ENCODE measurements at places on chromosomes 1 and 21.
A peak's percentile ranks its signal among the peaks of the same experiment; 100 is the strongest.

DNA sequence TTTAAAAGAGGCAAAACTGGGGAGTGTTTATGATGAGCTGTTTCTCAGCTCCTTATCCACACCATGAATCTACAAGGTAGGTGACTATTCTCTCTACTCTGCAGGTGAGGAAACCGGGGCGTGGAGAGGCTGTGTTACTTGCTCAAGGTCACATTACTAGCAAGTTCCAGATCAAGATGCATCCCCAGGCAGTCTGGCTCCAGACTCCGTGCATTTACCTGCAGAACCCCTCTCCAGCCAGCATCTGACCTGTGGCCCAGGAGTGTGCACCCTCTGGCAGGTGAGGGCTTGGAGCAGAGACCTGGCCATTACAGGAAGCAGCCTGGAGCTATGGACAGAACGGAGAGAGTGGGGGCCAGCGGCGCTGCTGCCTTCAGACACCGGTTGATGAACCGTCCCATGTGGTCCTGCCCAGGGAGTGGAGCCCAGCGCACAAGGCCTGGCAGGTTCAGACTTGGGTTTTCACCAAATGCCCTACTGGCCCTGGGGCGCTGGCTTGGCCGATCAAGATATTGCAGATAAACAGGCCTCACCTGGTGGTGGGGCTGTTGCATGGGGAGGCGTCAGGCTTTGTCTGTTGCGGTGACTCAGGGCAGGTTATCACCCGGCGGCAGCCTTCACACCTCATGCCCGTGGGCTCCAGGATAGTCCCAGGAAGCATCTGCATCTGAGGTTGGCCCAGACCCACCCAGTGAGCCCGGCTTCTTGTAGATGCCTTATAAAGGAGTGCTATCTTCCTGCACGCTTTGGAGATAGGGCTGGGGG is 29.2 kb upstream of the WNT4 start:
- no peak for DNase-seq

GRCh38 chr1:207112616-207113296 is 8.7 kb downstream of the C4BPA start:
- DNase-seq = no peak

GRCh38 chr1:101238031-101238628 is 1.3 kb downstream of the S1PR1 start:
- DNase-seq = peak; percentile 59

- no peak for DNase-seq
Observed at GRCh38 chr1:212635141-212635631, 26.6 kb downstream of the ATF3 start.

DNA sequence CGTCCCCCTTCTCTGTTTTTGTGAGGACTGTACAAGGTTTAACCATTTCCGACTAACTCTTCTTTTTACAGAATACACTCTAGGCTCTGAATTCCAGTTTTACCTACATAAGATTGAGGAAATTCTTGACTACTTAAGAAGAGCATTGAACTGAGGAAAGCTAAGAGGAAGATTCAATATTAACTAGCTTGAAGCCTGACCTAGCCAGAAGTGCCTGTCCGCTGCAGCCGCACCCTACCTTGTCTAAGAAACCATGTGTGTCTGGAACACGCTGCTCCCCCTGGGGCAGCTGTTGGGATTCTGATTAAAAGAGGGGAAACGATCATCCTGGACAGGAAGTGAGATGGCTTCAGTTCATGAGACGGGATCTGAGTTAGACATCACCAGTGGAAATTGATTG is 28.9 kb downstream of the CA6 start:
- DNase-seq = no peak

- no peak for DNase-seq
Observed at GRCh38 chr1:152020849-152021248, 16.0 kb downstream of the S100A11 start.

GRCh38 chr1:42081475-42081874 is 71.7 kb upstream of the GUCA2B start:
- no peak for DNase-seq

DNA sequence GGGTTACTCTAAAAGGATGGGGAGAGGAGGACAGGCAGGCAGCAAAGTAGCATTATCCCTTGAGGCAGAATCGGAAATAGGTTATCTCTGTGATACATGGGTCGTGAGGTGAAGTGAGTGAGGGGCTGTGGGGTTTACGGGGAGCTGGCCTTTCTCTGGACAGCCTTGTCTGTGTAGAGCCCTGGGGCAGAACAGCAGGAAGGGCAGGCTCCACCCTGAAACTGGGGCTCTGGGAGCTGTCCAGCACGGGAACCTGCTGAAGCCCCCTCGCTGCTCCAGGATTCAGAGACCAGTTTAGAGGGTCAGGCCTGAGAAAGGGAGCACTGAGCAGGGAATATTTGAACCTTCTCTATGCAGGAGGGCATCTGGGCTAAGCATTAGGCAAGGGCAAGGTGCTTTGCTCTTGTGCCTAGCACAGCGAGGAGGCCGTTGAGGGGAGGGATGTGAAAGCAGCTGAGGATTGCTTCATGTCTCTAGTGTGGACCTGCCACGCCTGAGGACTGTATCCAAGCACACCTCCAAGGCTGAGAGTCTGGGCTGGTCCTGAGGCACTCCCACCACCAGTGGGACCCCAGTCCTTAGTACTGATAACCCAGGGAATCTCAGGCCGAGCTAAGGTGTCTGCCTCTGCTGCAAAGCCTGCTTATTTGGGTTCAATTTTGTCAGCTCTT is 55.8 kb downstream of the NAV1 start:
- no peak for DNase-seq

DNA sequence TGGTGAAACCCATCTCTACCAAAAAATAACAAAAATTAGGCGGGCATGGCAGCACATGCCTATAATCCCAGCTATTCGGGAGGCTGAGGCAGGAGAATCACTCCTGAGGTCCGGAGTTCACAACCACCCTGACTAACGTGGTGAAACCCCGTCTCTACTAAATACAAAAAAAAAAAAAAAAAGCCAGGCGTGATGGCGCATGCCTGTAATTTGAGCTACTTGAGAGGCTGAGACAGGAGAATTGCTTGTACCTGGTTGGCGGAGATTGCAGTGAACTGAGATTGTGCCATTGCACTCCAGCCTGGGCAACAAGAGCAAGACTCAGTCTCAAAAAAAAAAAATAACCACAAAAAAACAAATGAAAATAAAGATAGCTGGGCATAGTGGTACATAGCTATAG is 42.3 kb downstream of the CC2D1B start:
- DNase-seq = no peak

DNA sequence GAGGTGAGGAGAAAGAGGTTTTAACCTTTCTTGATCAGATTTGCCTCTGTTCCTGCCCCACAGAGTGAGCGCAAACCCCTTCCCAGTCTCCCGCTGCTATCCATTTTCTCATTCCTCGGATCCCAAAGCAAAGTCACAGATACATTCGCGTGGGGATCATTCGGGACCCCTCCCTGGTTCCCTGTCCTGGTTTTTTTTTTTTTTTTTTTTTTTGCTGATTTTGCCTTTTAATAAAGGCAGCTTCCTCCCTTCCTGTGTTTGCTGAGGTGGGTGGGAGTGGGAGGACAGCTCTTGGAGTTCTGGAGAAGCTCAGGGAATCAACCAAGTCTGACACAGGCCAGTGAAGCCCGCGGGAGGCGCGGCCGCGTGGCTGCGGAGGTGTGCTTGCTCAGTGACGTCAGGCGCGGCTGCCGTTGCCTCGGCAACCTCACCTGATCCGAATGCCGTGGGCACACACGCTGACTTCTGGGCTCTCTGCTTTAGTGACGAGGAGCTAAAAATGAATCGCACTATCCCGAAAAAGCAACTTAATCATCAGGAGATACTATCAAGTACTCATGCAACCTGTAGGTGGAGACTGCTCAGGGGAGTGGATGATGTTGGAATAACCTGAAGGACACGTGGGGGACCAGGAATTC is 106.4 kb downstream of the TBX19 start:
- peak; percentile 58 for DNase-seq

GRCh38 chr1:17903386-17903785 is 148.3 kb downstream of the ACTL8 start:
- DNase-seq = no peak

DNA sequence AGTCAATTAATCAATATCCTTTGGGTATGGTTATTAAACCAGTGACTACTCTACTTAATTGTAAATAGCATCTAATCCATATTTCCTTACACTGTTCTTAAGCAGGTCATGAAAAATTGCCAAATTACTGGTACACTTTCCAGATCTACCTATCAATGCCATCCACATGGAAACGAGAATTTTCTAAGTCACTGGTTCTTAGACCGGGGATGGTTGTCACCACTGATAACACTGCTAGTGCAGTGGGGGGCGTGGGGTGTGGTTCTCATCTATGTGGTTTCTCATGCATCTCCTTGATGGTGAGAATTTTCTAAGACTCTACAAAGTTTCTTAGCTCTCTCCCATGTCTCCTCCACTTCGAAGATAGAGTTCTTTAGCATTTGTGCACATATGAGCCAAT is 63.7 kb upstream of the COG2 start:
- DNase-seq = no peak

GRCh38 chr21:39316729-39317128 is 3.3 kb upstream of the BRWD1 start:
- no peak for DNase-seq

DNA sequence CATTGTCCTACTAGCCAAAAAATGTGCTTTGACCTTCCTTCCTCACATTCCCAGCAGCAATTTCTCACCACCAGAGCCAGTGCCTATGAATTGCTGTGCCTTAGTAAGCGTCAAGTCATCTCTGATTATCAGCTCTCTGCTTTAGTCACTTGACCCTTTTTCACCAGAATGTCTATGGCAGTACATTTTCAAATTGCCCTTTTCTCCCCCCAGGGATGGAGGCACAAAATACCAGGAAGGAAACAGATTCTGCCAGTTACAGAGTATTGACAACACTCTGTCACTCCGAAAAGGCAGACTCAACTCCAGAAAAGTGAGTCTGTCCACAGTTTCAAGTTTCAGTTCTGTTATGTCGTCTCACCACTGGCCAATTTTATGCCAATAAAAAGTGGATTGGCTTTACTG is 167.4 kb downstream of the TNFSF18 start:
- DNase-seq = no peak

DNA sequence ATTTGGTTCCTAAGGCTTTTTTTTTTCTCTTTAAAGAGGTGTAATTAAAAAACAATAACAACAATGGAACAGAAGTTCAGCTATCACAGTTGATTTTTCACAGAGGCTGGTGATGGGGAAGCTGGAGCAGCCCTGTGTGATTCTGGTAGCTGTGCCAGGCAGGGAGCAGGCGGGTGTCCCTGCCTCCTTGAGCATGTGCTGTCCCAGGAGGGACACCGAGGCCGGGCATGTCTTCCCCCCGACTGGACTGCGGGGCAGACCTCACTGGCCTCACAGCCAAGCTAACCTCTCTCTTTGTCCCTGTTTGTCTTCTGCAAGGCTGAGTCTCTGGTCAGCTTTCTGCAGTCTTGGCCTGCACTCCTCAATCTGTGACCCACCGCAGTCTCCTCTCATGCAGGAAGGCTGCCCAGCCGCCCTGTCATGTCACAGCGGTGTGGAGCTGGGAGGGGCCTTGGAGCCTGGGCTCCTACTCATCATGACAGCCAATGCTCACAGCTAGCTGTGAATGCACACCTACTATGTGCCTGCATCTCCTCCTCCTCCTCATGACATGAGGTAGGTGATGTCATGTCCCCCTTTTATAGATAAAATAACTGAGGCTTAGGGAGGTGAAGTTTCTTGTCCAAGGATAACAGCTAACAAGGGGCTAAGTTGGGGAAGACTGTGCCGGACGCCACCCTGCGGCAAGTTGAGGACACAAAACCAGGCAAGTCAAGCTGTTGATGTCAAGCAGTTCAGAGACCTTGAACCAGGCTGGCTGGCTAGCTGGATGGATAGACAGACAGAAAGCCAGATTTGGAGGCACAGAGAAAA is 10.3 kb upstream of the ACTL8 start:
- no peak for DNase-seq

- DNase-seq = no peak
Observed at GRCh38 chr1:236893626-236894545, 98.8 kb downstream of the MTR start.

- DNase-seq = no peak
Observed at GRCh38 chr1:214372092-214372491, 91.1 kb downstream of the SMYD2 start.

DNA sequence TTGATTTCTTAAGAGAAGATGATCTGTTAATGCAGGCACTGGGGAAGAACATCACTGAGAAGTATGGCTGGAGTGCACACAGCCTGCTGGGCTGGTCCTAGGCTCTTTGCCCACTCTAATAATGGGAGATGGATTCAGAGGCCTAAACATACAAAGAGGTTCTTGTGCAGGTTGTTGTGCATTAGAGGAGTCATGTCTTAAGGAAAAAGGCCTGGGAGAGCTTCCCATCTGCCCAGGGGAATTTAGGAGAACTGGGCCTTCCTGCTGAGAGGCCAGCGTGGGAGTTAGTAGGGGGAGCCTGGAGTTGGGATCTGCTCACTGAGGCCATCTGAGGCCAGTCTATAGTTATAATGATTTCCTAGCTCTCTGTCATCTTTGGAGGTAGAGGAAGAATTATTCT is 126.7 kb downstream of the TLR5 start:
- DNase-seq = no peak

GRCh38 chr1:215523906-215524305 is 43.2 kb upstream of the KCTD3 start:
- no peak for DNase-seq

- peak; percentile 37 for DNase-seq
Observed at GRCh38 chr1:226737819-226738420, 1.2 kb downstream of the ITPKB start.

- no peak for DNase-seq
Observed at GRCh38 chr1:3021233-3021671, at the start of gene ACTRT2. Gene ACTRT2 (plus strand): TSS chr1:3021467. CDS start chr1:3021687, 220 bp downstream.

DNA sequence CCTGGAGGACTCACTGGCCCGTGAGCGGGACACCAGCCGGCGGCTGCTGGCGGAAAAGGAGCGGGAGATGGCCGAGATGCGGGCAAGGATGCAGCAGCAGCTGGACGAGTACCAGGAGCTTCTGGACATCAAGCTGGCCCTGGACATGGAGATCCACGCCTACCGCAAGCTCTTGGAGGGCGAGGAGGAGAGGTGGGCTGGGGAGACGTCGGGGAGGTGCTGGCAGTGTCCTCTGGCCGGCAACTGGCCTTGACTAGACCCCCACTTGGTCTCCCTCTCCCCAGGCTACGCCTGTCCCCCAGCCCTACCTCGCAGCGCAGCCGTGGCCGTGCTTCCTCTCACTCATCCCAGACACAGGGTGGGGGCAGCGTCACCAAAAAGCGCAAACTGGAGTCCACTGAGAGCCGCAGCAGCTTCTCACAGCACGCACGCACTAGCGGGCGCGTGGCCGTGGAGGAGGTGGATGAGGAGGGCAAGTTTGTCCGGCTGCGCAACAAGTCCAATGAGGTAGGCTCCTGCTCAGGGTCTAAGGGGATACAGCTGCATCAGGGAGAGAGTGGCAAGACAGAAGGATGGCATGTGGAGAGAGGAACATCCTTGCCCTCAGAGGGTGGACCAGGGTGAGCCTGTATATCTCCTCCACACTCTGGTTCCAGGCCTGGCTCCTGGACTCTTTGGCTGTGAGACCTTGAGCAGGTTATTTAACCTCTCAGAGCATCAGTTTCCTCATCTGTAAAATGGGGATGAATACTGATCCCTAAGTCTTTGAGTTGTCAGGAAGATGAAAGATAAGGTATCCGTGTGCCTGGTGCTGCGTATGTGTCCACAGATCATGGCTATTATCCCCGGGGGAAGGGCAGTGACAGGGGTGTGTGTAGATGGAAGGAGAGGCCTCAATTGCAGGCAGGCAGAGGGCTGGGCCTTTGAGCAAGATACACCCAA is 17.2 kb upstream of the SEMA4A start:
- no peak for DNase-seq

Measured in activated gamma-delta T cell treated with Interleukin-2 at 50 U/mL for 16 hours (primary cell).